Frontal cortex (tissue), 4 donors: ENCODE measurements at places on chromosomes 5 and 9. TPM values are rescaled to one million over a fixed set of nuclear protein-coding genes. Genes with fewer than 3 reads are reported as not detected.

The PDCD1LG2 gene
- 0.41 TPM for total RNA-seq

The CNTNAP3B gene
- 35.9 TPM for total RNA-seq

The LRRTM2 gene
- 99.5 TPM for total RNA-seq

The CER1 gene
- total RNA-seq, result not detected

The ADAMTS16 gene
- total RNA-seq, result 3.7 TPM

The CCDC152 gene
- total RNA-seq, result 9.0 TPM

The IL7R gene
- 0.41 TPM for total RNA-seq

The LCN9 gene
- not detected for total RNA-seq

The CCDC180 gene
- 9.8 TPM for total RNA-seq

The GCNT1 gene
- total RNA-seq, result 6.9 TPM
